ENCODE measurements at places on chromosomes 12 and 14.

DNA sequence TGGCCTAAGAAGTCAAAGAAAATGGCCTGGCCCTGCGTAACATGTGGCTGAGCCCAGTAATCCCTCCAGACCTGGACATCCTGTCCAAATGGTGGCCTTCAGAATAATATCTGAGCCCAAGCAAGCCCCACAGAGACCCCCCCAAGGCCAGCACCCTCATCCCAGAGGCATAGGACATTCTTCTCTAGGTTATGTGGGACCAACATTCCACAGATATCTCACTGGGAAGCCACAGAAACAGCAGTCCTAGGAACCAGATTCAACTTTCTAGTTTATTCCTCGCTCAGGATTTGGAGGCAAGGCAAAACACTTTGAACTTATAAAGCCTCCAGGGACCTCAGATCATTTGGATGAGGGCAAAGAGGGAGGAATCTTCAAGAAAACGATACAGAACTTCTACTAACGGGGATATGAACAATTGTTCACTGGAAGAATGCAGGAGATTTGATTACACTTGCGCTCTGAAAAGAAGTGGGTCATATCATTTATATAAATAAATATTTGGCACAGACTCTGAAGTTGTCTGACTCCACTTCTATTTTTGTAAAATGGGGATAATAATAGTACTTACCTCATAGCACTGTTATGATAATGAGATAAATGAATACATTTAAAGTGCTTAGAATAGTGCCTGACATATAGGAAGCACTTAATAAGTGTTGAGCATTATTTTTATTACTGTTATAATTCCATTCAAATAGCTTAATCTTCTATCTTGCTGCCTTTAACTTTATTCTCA, 171.5 kb downstream of the NUAK1 start:
- DNase-seq = no peak
- H3K4me3 ChIP-seq = no peak overlapping the region
- no peak overlapping the region for H3K27ac ChIP-seq
- H3K27me3 ChIP-seq = no peaks in the 10 kb centered on the region
- no peaks in the 10 kb centered on the region for H3K4me1 ChIP-seq
- H3K36me3 ChIP-seq = no peaks in the 10 kb centered on the region

- no peaks in the 10 kb centered on the region for H3K27me3 ChIP-seq
- H3K4me1 ChIP-seq = no peaks in the 10 kb centered on the region
- H3K4me3 ChIP-seq = no peak overlapping the region
- no peaks in the 10 kb centered on the region for H3K36me3 ChIP-seq
These were observed 147.6 kb downstream of the PHETA1 start for GRCh38 chr12:111221062-111222026.

DNA sequence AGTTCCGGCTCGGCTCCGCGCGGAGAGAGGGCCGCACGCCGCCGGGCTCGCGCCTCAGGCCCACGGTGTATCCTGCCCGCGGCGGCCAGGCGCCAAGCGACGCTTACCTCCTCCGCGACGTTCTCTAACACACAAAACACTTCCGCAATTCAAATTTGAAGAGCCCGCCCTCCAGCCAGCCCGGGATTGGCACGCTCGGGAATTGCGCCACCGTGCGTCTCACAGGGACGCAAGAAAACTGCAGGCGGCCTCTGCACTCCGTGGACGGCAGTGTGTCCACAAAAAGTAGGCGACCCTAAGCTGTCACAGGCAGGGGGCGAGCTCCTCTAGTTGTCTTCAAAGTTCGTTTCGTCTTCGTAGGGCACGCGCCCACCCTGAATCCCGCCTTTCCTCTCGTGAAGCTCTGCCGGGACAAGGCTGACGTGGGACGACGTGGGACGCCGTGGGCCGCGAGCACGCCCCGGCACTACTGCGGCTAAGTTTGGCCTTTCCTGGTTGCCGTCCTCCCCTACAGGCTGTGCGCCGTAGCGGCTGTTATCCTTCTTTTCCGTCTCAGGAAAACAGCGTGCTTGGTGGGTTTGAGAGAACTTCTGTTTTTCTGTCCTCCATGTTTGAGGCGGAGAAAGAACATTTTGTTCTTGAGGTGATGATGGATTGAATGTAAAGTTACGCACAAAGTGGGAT, at the start of gene MIS18BP1:
Gene MIS18BP1, minus strand, starts transcription at position 133 of the 684 bp plus-strand sequence. CDS start 5,916 bp downstream, outside the sequence.
- peaks cover 19% of the 10 kb centered on the region for H3K36me3 ChIP-seq
- peak within 1 kb of the TSS; percentile 92 for H3K4me3 ChIP-seq

GRCh38 chr12:76685246-76685678, 78.7 kb upstream of the ZDHHC17 start:
- no peaks in the 10 kb centered on the region for H3K4me1 ChIP-seq
- H3K27me3 ChIP-seq = no peaks in the 10 kb centered on the region
- no peaks in the 10 kb centered on the region for H3K36me3 ChIP-seq

DNA sequence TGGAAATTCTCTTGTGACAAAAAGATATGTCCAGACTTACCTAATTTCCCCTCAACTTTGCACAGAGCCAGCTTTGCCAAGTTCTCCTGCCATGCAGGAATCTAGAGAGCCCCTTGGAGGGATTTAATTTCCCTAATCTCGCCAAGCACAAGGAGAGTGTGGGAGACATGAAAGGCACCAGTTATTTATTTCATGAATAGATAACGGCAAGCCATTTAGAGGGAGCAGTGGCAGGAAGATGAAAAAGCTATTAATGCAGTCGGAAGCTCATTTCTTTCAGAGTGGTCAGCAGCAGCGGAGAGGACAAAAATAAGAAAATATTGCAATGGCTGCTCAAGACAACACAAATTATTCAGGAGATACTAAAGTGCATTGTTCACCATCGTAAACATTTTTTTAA, 150.9 kb upstream of the WSCD2 start:
- no peaks in the 10 kb centered on the region for H3K36me3 ChIP-seq
- no peaks in the 10 kb centered on the region for H3K4me1 ChIP-seq
- no peak overlapping the region for H3K27ac ChIP-seq
- DNase-seq = no peak
- no peaks in the 10 kb centered on the region for H3K27me3 ChIP-seq

GRCh38 chr14:95544588-95544987, 9.7 kb downstream of the GLRX5 start:
- no peak overlapping the region for H3K4me3 ChIP-seq
- DNase-seq = no peak
- H3K36me3 ChIP-seq = no peaks in the 10 kb centered on the region
- no peaks in the 10 kb centered on the region for H3K27me3 ChIP-seq
- H3K27ac ChIP-seq = no peak overlapping the region
- no peaks in the 10 kb centered on the region for H3K4me1 ChIP-seq

DNA sequence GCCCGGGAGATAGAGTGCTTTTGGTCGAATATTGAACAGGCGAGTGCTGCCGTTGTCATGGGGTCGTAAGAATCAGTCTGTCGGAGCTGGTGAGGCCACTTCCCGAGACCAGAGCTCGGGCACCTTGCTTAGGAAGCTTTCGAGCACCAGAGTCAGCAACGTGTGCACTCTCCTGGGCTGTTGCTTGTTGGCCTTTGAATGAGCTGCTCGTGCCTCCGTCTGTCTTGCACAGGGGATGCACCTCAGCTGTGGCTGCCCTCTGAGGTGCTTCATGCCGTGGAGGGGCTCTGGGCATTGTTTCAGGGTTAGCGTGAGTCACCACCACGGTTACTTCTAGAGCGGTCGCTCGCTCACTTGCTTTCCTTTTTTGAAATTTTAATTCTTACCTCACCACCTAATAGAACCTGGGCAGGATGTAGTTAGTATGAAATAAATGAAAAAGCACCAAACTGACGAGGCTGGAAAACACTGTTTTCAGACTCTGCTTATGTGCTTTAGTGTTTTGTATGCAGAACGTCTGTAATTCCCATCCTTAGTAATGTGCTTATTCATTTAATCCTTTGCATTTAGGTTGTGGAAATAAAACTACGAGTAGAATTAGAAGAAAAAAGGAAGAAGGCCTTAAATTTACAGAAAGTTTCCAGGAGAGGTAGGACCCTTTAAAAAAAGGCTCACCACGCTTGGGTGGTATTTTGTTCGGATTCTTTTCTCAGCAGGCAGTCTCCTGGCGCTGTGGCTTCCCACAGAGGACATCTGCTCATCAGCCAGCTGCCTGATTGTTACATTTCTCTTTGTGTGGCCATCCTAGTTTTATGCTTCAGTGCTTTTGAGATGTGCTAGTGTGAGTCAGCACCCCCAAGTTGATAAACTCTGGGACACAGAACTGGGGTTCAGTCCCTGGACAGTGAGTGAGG, 40.6 kb downstream of the EP400 start:
- H3K27ac ChIP-seq = no peak overlapping the region
- no peaks in the 10 kb centered on the region for H3K4me1 ChIP-seq
- H3K27me3 ChIP-seq = no peaks in the 10 kb centered on the region
- DNase-seq = no peak
- no peak overlapping the region for H3K4me3 ChIP-seq

DNA sequence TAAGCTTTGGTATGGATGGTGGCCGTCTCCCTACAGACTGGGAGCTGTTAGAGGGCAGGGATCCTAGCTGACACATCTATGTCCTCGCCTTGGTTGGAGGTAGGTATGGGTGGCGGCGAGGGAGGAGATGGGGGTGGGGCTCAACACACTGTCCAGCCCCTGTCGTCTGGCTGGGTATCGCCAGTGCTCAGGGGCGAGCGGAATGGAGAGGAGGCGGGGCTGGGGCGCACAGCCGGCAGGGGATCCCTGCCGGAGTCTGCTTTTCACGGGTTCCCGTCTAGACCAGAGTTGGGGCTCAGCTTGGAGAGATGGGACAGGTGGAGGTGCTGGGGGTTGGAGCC, 16.1 kb downstream of the TAMALIN start:
- H3K4me1 ChIP-seq = peaks cover 70% of the 10 kb centered on the region
- DNase-seq = no peak
- peak overlapping the region; percentile 60 for H3K4me3 ChIP-seq

DNA sequence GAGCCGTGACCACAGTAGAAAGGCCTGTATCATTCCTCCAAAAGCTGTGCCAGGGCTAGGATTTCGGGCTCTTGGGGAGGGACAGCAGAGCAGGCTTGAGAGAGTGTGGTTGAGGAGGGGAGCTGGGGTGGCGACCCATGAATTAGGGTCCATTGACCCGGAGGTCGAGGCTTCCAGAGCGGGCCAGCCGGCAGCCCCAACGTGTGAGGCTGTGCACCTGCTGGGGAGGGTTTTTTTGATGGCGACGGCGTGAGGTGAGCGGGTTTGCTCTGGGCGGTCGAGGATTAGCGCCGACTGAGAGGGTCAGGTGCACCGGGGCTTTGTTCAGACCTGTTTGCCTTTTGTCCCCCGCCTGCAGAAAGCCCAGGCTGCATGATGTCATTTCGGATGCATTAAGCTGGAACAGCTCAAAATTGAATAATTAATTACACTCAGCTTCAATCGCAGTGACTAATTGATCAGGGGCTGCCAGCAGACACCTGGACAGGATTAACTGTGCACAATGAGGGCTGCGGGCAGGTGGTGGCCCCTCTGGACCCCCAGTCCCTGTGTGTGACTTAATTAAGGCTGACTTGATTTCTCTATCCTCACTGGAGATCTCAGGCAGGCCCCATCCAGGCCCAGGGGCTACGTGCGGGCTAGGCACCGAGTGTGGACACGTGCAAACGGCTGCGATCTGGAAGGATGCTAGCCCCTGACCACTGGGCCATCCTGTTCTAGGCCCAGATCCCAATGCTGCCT, 42.1 kb upstream of the MEG3 start:
- H3K36me3 ChIP-seq = no peaks in the 10 kb centered on the region
- no peaks in the 10 kb centered on the region for H3K27me3 ChIP-seq
- H3K4me3 ChIP-seq = no peak overlapping the region

DNA sequence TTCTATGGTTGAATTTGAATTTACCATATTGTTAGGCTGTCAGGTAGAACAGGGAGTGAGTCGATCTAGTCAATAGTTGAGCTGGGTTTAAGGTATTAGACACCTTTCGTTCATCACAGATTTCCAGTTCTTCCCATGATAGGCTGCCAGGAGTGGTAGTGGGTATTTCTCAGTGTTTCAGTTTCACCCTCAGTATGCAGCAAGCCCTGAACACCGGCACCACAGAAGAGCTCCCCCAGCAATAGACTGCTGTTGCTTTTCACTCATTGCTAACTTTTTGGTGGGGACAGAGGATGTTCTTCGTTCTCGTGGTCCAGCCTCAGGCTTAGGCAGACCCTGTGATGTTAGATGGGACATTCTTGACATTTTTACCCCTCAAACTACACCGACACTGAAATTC, 164.6 kb downstream of the PTPRO start:
- DNase-seq = no peak
- no peaks in the 10 kb centered on the region for H3K36me3 ChIP-seq
- no peaks in the 10 kb centered on the region for H3K4me1 ChIP-seq

DNA sequence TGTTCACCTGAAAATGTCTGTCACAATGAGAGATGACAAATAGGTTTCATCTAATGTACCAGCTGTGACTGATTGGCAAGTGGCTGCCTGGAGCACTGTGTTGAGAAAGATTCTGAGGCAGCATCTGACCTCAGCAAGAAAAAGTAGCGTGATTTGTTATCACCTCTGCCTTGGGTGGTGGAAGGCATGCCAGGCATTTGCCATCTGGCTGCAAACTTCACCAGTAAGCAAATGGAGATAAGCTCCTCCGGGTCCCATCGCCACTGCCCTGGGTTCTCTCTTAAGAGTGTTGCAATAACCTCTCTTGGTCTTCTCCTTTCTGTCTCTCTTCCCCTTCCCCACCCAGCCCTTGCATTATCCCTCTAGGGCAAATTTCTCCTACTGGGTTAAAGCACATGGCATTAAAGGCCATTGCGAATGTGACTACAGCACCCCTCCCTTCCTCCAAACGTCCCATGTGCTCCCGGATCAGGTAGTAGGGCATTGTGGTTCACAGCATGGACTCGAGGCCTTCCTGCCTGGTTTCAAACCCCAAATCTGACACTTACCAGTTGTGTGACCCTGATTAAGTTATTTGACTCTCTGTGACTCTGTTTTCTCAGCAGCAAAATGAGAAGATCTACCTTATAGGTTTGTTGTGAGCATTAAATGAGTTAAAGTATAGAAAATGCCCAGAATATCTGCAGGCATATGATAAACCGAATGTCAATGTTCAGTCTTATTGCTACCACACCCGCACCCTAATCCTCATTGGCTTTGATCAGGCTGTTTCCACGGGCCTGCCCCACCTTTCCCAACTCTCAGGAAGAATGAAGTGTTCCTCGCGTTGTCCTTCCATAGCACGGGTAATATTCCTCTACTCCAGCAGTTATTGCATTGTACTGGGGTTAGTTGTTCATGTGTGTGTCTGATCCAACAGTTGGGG, 8.2 kb upstream of the LGALS3 start:
- H3K27ac ChIP-seq = no peak overlapping the region
- H3K4me3 ChIP-seq = no peak overlapping the region
- H3K27me3 ChIP-seq = no peaks in the 10 kb centered on the region

Data from Karpas-422 (cell line).